NCI-H1694 treated with DMSO at 0.1 percent for 48 hours (cell line): ENCODE measurements at places on chromosomes 7 and 10.

DNA sequence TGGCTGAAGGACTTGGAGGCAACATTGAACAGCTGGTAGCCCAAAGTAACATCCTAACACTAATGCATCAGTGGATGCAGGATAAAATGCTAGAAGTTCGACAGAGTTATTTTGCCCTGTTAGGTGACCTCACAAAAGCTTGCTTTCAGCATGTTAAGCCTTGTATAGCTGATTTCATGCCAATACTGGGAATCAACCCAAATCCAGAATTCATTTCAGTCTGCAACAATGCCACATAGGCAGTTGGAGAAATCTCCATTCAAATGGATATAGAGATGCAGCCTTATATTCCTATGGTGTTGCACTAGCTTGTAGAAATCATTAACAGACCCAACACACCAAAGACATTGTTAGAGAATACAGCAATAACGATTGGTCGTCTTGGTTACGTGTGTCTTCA, 62.9 kb downstream of the CCSER2 start:
- DNase-seq: peak; percentile 11

DNA sequence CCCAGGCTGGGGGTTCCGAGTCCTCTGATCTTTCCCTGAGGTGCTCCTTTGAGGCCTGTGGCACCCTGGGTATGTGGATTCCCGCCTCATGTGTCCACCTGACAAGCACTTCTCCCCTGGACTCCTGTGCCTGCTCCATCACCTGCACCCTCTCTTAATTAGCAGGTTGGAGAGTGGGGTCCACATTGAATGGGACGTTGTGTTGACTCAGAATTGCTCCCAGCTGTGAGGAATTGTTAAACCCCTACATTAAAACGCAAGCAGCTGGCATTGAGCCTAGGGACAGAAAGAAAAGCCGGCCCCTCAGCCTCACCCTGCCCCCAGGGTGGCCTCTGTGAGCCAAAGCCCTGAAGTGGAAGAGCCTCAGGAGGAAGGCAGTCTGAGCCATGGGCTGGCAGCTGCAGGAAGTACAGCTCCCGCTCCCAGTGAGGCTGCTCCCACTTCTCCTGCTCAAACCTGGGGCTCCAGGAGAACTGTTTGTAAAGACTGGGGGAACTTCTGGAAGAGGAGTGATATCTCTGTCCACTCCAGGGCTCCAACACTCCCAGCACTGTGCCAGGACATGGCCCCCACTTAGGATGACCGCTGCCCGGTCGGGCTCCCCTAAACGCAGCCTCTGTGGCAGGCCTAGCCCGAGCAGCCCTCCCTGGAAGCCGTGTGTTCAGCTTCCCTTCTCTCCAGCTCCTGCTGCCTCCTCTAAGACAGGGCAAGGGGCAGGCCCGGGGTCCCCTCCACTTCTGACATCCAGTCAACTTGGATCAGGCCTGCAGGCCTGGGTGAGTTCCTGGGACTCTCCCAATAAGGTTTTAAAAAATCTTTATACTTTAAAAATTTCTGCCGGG, 1.8 kb upstream of the OPN4 start:
- no peak for DNase-seq

- no peak for DNase-seq
Measured at GRCh38 chr7:19242246-19242645, 97.0 kb upstream of the FERD3L start.

DNA sequence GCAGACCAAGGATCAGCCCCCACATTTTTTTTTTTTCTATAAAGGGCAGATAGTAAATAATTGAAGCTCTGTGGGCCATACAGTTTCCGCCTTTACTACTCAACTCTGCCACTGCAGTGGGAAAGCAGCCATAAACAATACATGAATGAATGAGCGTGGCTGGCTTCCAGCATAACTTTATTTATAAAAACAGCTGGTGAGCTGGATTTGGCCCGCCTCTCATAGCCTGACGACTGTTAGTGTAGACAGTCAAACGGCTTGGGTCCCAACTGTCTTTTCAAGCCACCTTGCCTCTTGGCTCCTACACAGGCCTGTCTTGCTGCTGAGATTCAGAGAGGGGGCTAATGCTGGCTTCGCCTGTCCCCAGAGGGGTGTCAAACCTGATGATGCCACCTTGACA, 169.8 kb upstream of the GPR26 start:
- peak; percentile 64 for DNase-seq

DNA sequence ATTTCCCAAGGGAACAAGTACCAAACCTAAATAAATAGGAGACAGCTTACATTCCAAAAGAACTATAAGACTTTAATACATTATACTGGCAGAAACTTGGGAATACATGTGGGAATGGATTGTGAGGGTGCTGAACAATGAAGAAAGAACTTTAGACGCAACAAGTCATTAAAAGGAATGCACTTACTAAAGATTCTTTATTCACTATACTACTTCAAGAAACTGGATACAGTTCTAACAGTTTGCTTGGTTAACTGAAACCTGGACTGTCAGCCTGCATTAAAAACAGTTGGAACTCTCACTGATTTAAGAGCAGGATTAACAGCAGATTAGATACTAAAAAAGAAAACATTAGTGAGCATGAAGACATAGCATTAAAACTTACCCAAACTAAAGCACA, 12.0 kb downstream of the CACUL1 start:
- no peak for DNase-seq

DNA sequence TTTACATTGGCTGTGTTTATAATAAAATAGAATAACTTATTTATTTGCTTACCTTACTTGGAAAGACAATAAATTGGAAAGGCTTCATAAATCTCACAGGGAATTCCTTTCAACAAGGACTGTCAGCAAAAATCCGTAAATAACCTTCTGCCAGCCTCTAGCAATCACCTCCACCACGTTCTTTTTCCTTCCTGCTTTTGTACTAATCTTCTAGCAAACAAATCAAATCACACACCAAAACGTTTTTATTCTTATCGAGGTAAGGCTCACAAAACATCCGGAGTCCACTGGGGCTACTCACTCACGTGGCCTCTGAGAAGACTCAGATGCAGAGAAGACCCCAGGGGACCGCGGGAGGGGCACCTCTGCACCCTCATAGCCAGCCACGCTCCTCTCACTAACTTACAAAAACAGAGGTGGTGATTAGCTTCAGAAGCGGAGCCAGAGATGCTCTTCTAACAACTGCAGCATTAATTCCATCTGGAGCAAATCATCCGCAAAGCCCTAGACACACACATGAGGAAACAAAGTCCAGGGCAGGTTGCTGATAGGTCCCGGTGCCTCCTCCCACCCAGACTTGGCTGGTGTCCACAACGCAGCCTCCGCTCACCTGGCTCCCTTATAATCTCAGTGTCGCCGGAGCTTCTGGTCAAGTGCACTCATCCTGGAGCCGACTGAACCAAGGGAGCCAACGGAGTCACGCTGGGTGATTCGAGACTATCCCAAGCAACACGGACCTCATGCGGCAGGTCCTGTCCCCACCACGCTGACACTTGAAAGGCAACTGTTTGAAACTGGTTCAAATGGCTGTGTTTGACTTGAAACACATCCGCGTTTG, 22.5 kb downstream of the CTBP2 start:
- no peak for DNase-seq

GRCh38 chr7:48741545-48741944, 182.8 kb upstream of the CDC14C start:
- no peak for DNase-seq

DNA sequence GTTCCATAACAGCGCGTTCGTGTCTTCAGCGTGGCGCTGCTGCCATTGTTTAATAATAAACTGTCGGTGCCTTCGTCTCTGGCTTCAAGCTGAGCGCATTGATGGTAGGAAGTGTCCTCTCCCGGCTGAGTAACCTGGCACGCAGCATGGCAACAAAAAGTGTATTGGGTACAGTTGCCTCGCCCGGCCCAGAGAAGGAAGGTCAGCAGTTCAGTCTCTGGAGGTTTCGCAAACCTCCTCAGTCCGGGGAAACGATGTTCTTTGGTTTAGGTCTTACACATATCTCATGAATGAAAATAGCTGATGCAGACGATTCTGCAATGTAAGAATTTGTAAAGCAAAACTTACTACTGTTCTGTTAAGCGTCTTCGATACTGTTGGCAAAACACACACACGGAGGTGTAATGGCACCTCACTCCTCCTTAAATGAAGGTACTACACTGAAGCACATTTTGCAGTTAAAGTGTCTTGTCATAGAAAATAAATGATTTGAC, 739 bp upstream of the CCDC186 start:
- DNase-seq: no peak

- DNase-seq: no peak
Measured at GRCh38 chr7:118870187-118870586, 645.7 kb downstream of the ANKRD7 start.

DNA sequence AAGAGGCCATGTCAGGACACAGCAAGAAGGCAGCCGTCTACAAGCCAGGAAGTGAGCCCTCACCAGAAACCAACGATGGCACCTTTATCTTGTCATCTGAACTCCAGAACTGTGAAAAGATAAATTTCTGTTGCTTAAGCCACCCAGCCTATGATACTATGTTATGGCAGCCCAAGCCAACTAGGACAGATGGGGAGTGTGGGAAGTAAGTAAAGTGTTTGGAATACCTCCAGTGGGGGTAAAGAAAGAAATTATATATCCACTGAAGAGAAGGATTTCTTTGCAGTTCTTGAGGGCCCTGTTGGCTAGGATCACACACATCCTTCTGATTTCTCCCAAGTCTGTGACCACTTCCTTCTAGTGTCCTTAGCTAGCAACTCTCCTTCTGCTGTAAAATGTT, 384.4 kb downstream of the TNS3 start:
- no peak for DNase-seq

- peak; percentile 29 for DNase-seq
Measured at GRCh38 chr7:150329331-150330120, 6.2 kb upstream of the ACTR3C start.

DNA sequence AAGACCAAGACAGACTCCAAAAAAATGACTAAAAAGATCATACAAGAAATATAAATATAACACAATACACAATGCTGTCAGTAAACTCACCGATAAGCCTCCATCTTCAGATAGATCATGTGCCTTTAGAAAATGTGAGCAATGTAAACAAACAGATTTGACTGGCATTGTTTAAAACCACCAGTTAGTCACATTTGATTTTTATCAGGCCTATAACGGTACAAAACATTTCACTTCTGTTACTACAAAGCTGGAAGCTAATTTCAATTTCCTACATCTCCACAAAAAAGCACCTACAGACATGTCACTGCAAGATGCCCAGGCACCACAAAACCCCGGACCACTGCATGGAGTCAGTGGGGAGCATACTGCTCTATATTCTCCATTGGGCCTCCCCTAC, 18.9 kb downstream of the SGMS1 start:
- DNase-seq: peak; percentile 8

GRCh38 chr7:156944876-156945275, 4.6 kb upstream of the NOM1 start:
- DNase-seq: no peak

DNA sequence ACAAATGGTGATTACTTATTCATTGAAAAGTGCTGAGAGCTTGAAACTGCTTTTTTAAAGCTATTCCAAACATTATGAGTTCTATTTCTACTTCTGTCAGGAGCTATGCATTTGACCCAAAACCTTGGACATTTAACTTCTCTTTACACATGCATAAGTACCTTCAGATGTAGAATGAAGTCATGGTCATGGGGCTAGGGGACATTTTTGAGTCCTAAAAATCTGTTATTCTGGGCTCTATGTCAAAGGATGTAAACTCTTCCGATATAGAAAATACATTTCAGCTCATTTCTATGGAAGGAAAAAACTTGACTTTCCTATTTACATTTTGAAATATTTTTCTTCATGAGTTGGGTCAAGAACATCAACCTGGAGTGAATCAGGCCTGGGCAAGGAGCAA, 179.5 kb upstream of the CXCL12 start:
- no peak for DNase-seq

DNA sequence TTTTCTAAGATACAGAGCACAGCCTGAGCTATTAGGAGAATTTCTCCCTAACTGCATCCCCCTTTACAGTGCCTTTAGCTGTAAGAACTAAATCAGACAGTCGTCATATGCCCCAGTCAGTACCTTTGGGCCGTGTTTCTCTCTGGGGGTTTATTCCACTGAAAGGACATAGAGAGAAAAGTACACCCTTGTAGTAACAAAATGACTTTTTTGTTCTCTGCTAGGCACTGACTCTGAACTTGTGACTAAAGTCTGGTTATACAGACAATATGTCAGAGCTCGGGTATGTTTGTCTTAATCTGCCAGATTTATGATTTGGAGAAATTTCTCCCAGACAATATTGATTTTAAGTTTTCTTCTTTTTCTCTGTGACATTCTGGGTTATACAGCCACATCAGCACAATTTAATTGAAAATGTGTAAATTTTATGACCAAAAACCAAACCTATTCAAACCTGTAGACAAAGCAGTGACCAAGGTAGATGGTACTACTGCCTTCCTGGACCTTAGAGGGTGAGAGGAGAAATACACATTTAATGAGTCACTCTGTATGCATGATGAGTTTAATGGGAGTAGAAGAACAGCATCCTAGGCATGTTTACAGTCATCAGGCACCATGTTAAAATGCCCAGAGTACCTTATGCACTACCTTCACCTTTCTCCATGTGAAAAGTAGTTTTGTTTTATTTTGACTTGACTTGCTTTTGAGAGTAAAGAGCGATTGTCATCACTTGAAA, 156.1 kb upstream of the PLXDC2 start:
- no peak for DNase-seq

DNA sequence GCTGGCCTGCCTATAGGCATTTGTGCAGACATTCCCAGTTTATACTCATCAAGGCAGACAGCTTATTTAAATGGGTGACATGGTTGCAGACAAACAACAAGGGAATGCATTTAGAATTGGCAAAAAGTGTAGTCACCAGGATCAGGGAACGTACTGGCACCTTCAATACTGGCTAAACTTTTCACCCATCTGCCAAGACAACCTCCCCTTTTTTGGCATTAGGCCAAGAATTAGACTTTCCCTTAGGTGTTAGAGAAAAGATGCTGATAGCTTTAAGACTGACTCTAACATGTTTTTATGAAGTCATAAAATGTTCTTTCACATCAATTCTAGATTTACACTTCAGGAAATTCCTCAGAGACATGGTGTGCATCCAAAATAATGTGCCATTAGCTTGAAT, 365.9 kb downstream of the PHTF2 start:
- DNase-seq: no peak

- no peak for DNase-seq
Measured at GRCh38 chr7:95411036-95411435, 14.9 kb upstream of the PON3 start.

DNA sequence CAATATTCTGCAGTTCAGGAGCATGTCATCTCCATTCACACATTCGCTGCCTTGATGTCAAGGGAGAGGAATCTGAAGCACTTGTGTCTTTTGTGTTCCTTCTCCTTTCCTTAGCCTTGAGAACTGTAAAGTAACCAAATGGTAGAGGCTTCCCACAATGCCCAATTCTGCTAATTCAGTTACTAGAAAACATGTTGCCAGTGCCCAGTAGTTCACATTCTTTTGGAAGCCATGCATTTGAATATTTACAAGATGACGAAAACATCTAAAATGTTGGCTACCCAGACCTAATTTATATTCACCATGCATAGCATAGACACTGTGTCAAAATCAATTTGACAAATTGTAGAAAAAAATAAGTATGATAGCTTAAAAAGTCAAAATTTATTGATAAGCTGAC, 852.7 kb upstream of the PHF14 start:
- no peak for DNase-seq

- no peak for DNase-seq
Measured at GRCh38 chr10:18332048-18332447, 191.8 kb downstream of the CACNB2 start.
